ENCODE measurements at places on chromosomes 12 and 14. TPM values are rescaled to one million over a fixed set of nuclear protein-coding genes. Genes with fewer than 3 reads are reported as not detected.

Gene TAS2R42
- total RNA-seq, result not detected

Gene TPPP2
- not detected for total RNA-seq

Gene TMEM30B
- total RNA-seq, result 0.10 TPM

Gene SPTB
- 0.13 TPM for total RNA-seq

- DNase-seq, result no peak
Measured at GRCh38 chr14:88470542-88471440, 84.0 kb downstream of the PTPN21 start.

Gene DPF3
- not detected for total RNA-seq
